T-helper 1 cell (primary cell): ENCODE measurements at places on chromosomes 7 and 10.

- DNase-seq: no peak
Observed at GRCh38 chr10:110529596-110530011, 31.9 kb downstream of the DUSP5 start.

GRCh38 chr10:26436848-26437247 is 1.3 kb upstream of the APBB1IP start:
- no peak for DNase-seq

DNA sequence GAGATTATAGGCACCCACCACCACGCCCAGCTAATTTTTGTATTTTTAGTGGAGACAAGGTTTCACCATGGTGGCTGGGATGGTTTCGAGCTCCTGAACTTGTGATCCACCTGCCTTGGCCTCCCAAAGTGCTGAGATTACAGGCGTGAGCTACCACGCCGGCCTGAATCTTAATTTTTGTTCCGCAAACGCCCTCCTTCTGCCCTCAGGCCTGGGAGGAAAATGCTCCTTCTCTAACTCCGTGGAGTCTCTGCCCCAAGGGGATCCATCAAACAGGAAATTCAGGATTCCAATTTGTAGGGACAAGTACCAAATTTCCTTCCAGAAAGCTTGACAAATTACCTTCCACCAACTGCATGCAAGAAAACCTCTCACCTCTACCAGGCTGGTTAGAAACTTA is 43.2 kb downstream of the RBAK start:
- DNase-seq: no peak

DNA sequence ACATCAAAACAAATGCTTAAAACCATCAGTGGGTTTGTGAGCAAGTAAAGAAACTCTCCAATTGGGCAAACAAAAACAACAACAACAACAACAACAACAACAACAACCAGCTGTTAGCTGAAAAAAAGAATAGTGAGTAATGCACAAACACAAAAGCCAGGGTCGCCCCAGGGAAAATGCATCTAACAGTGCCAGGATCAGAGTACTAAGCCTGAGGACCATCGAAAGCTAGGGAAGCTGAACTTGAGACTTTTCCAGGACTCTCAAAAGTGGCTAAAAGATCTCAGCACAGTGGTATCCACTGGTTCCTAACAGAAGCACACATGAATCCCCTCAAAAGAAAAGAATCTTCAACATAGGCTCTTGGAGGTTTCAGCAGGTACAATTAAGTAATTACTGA is 83.3 kb downstream of the CPXM2 start:
- DNase-seq: no peak

DNA sequence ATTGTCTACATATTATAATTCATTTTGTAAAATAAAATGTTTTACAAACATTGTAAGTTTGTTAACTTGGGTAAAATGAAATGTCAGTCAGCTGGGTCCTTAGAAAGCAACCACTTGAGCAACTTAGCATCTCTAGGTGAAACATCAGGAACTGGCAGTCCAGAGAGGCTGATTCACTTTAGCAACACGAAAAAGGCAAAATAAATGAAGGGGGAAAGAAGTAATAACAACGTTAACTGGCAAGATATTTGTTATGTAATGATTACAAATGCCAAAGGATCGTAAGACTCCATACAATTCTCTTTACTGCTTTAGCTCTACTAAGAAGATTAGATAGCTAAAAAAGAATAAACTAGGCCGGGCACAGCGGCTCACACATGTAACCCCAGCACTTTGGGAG is 5.0 kb downstream of the PDZD8 start:
- no peak for DNase-seq

DNA sequence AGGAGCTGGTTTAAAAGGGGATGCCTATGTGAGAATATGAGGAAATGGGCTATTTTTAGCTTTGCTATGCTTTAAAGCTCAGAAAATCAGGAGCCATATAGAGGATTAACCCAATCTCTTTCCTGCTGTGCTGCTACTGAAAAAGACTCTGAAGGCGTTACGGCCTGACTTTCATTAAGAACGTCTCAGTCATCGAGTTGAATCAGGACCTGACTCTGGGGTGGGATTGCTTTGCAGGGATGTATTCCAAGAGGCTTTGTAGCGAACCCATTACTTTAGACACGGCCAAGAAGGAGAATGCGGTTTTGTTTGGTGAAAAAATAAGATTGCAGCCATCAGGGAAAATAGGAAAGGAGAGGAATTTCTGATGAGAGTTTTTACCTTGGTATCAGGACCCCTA is 426.9 kb downstream of the CCSER2 start:
- DNase-seq: no peak

- DNase-seq: no peak
Observed at GRCh38 chr7:50559881-50560280, 5.3 kb downstream of the DDC start.

- DNase-seq: no peak
Observed at GRCh38 chr7:7175075-7175695, 7.2 kb upstream of the C1GALT1 start.

- DNase-seq: no peak
Observed at GRCh38 chr10:119700321-119700954, 25.4 kb upstream of the INPP5F start.

DNA sequence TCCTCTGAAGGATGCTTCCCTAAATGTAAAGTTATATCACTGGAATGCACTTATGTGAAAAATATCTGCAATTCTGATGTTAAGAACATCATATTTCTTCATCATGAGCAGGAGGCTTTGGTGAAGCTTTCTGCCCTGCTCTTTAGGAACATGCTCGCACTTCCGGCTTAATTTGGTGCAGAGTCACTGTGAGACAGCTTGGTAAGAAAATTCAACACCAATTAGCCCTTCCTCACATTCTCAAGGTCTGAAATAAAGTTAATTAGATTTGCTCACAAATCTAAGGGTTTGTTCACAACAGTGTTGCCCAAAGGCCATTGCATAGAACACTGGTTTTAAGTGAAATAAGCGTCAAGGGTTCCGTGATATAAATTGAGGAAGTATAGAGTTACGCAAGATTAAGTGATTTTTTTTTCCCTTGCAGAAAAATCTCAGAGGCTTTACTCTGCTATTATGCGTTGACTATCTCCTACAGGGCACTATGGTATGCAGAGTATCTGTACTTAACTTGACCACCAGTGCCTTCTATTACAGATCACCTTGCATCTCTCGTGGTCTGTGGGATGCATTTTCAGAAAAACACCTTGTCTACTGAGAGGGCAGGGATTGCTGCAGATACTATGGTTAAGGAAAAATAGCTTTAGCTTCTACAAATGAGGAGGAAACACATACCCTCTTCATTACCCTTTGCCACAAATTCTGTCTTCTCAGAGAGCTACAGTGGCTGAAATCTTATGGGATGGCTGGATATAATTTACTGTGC is 953.9 kb downstream of the TYW1 start:
- DNase-seq: no peak

GRCh38 chr10:86393362-86393761 is 26.8 kb upstream of the GRID1 start:
- DNase-seq: no peak

- DNase-seq: peak; percentile 23
Observed at GRCh38 chr10:100009283-100009792, 409 bp downstream of the DNMBP start.

DNA sequence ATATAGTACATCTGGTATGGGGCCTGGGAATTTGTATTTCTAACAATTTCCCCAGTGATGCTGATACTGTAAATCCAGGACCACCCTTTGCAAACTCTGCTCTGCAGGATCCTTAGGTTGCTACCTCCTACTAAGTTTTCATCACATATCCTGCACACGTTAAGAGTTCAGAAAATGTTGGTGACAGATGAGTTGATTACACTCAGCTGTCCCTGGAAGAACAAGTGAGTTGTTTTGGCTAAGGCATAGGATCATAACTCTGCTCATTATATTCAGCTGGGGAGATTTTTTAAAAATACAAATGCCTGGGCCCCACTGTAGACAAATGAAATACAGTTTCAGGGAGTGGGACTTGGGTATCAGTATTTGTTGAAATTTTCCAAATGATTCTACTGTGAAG is 274.6 kb upstream of the HABP2 start:
- no peak for DNase-seq

GRCh38 chr10:90352288-90352687 is 505.6 kb downstream of the HTR7 start:
- DNase-seq: no peak

DNA sequence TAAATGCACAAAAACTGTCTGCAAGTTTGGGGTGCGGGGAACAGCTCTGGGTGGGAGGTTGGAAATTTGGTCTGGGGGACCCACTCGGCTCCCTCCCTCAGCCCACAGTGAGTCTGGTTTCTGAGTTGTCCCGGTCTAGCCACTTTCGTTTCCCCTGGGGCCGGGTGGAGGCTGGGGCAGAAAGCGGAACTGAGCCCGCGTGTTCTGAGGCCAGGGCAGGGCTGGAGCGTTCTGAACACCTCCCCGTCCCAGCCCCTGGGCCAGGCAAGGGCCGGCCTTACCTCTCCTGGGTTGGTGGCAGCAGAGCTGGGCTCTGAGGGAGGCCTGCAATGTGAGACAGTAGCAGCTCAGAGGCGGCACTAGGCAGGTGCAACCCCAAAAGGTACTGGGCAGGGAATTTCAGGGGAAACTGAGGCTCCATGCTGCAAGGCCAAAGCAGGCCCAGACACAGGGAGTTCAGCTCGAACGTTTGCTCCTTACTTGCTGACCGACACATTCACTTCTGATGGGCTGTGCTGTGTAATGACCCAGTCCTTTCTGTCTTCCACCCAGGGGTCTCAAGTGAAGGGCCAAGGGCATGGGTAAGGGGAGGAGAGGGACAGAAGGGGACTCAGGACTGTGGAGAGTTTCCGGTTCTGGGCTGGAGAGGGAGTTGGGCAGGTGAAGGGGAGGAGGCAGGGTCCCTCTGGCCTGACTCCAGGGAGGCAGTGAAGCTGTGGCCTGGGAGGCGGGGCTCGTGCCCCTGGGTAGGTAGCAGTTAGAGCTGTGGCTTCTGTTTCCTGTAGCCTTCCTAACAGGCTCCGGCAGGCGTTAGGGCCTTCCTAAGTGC is 3.0 kb downstream of the IRF5 start:
- DNase-seq: no peak

GRCh38 chr7:39458061-39458745 is 108.0 kb upstream of the YAE1 start:
- DNase-seq: no peak

GRCh38 chr10:103572347-103573204 is 79.1 kb downstream of the NEURL1 start:
- DNase-seq: no peak

GRCh38 chr7:73645643-73646174 is 21.4 kb upstream of the MLXIPL start:
- no peak for DNase-seq

- no peak for DNase-seq
Observed at GRCh38 chr10:14131261-14131960, 199.3 kb downstream of the FRMD4A start.

DNA sequence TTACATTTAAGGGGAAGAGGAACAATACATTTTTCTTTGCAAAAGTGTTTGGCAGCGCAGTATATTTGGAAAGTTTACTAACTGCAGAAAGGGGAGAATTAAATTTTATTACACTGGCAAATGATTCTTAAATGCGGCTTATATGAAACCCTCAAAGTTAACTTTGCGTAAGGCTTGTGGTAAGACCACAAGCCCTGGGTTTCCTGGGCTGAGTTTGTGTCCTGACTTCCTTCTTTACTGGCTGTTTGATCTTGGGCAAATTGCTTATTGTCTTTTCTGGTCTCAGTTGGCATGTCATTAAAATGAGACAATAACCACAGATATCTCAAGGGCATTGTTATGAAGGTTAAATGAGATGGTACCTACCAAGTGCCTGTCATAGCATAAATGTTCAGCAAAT is 106.8 kb downstream of the GLRX3 start:
- no peak for DNase-seq

GRCh38 chr7:87628780-87629569 is 777 bp downstream of the RUNDC3B start:
- DNase-seq: no peak

DNA sequence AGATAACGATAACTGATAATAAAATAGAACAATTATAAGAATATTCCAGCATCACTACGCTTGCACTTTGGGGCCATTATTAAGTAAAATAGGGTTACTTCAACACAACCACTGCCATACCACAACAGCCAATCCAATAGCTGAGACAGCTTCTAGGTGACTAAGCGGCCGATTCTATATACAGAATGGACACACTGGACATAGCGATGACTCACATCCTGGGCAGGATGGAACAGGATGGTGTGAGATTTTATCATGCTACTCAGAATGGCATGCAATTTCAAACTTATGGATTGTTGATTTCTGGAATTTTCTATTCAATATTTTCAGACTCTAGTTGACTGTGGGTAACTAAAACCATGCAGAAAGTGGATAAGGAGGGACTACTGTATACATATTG is 920.9 kb downstream of the LRMDA start:
- no peak for DNase-seq

DNA sequence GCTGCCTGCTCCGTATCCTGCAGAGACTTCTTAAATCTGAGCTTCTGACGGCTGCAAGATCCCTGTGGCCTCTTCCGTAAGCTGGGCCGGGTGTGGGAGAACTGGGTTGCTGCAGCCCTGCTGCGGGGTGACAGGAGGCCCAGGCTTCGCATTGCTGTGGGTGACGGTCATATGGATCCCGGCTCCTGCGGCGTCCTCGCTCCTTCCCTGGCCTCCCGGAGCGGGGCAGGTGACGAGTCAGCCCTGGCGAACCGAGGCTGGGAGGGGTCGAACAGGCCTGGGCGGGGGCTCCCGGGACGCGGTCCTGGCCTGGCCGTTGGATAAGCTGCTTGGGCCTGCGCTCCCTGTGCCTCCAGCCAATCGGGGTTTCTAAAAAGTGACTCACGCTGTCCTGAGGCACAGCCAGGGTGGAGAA is 7.8 kb upstream of the UBE2D1 start:
- no peak for DNase-seq

DNA sequence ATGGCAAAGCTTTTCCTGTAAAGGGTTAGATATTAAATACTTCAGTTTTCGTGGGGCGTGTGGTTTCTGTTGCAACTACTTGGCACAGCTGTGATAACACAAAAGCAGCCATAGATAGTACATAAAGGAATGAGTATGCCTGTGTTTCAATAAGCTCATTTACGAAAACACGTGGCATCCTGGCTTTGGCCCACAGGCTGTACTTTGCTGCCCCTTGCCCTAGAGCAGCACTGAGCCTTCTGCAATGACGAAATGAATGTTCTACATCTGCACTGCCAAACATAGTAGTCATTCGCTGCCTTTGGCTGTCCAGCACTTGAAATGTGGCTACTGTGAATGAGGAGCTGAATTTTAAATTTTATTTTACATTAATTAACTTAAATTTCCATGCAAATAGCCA is 376.2 kb upstream of the TPK1 start:
- DNase-seq: no peak
